ENCODE measurements at places on chromosomes 6 and 20. TPM values are rescaled to one million over a fixed set of nuclear protein-coding genes. Genes with fewer than 3 reads are reported as not detected.

Gene GINS1
- 0.44 TPM for total RNA-seq

Gene POLR1H
- total RNA-seq, result 66.8 TPM

DNA sequence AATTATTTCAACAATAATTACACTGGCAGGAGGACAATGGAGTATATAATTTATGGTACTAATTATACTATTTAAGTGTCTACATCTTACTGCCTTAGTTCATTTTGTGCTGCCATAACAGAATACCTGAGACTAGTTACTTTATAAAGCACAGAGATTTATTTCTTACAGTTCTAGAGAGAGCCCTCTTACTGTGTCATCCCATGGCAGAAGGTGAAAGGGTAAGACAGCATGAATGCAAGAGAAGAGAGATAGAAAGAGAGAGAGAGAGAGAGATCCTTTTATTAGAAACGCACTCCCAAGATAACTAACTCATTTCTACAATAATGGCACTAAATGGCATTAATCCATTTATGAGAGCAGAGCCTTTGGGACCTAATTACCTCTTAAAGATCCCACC lies 314.7 kb downstream of the EPM2A start:
- H3K4me1 ChIP-seq, result no peaks in the 10 kb centered on the region
- no peaks in the 10 kb centered on the region for H3K36me3 ChIP-seq
- no peak for DNase-seq
- no peak overlapping the region for H3K27ac ChIP-seq
- H3K4me3 ChIP-seq, result no peak overlapping the region

DNA sequence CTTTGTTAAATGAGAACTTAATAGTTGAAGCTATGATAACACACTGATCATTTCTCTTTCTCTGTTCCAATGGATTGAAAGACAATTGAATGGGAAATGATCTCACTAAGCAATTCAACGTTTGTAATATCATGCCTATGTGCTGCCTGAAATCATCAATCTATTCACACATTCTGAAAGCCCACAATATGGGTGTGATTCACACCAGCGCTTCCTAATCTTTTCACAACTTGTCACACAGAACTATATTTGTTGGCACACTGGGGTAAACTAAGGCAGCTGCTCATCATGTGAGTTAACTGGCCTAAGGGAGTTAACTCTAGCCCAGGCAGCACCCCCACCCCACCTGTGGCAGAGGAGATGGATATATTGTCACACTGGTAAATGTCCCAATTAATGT lies 37.1 kb upstream of the UTRN start:
- no peaks in the 10 kb centered on the region for H3K36me3 ChIP-seq
- no peak overlapping the region for H3K27ac ChIP-seq
- no peaks in the 10 kb centered on the region for H3K4me1 ChIP-seq
- H3K4me3 ChIP-seq, result no peak overlapping the region

DNA sequence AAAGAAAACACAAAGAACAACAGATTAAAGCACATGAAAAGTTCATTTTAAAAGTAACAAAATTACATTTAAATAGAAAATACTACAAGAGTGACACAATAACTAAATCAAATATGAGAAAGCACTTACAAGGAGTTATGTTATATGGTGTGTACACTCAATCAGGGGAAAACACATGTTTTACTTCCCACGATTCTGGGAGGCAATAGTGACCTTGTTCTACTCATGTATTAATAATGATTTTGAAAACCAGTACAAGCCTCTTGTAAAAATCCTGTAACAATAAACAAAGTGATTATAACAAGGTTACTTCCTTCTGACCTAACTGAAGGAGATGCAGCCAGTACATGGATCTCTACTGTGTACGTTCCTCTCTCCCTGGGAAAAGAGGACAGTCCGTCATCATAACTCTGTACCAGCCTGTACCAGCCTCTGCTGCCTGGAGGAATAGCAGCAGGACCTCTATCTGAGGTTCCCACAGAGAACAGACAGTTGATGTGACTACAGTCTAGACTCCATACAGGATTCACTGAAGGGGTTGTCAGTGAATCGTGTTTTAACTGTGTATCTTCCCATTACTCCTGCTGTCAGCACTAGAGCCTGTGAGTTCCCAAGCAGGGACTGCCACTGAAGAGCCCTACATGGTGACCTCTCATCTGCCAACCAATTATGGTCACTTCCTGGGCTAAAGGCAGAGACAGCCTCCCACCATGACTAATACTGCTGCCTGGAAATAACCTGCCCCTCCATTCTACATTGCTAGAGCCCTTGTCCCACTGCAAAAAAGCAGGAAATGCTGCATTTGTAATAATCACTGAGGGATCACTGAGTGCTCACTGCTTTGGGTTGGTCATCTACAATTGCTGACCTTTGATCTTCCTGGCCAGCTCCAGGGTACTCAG lies 149.7 kb downstream of the KIF16B start:
- H3K4me1 ChIP-seq, result no peaks in the 10 kb centered on the region
- no peak overlapping the region for H3K27ac ChIP-seq
- DNase-seq, result no peak
- H3K27me3 ChIP-seq, result no peaks in the 10 kb centered on the region
- peaks cover 25% of the 10 kb centered on the region for H3K36me3 ChIP-seq

Data from naive thymus-derived CD4-positive, alpha-beta T cell (primary cell).